Foreskin fibroblast (primary cell): ENCODE measurements at places on chromosomes 4 and X.

GRCh38 chr4:5707778-5708448 lies 446 bp downstream of the EVC2 start:
- DNase-seq = no peak

DNA sequence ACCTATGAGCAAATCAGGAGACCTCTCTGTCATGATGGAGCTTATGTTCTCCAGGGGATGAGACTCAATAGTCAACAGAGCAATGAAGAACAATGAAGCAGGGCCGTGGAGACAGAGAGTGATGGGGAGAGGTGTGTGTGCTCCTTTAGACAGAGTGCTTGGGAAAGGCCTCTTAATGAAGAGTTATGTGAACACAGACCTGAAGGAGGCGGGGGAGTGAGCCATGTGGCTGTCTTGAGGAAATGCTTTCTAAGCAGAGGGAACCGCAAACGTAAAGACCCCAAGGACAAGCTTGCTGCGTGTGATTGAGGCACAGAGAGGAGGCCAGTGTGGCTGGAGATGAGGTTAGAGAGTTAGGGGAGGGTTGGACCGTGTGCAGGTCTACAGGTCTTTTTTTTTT lies 53.1 kb downstream of the CHRNA9 start:
- no peak for DNase-seq

DNA sequence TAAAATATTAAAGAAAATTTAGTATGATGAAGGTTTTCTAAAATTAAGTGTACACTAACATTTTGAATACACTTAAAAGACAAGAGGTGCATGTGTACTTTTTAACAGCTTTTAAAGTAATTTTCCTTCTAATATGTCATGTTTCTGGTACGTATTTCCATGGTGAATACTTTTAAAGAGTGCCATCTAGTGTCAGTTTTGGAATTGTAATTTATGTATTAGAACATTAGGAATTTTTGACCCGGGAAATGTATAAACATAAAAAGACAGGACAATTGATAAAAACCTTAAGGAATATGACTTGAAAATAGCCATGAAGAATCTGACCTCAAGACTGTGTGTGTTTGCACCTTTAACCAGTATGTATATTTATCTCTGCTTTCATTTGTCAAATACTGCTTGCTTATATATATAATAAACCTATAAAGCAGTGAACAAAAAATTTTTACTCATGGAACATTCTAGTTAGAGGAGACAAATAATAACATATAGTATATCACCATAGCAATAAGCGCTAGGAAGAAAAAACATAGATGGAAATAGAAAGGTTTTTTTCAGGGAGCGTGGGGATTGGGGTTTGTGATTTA lies 7.2 kb downstream of the GSTCD start:
- DNase-seq = peak; percentile 47

GRCh38 chr4:185811509-185812364 lies at the start of gene SORBS2:
TSS of gene SORBS2 (minus strand) at chr4:185812194. CDS start at chr4:185690571, 121,623 bp downstream.
- peak; percentile 6 for DNase-seq

DNA sequence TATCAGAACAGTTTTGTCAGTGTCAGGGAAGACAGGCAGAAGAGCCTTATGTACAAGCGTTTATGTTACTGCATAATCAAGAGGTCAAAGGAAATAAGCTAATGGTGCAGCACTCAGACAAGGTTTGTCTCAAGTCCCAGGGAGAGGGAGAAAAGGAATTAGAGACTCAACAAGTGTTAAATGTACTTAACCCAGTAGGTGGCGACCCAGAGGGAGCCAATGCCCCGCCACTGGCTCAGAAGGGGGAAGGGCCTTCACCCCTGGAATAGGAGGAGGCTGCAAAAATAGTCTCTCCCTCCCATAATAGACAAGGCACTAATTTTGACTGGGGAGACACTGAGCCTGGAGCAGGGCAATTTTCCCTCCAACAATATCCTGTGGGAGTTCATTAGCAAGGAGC lies 14.1 kb upstream of the PAPSS1 start:
- no peak for DNase-seq

- no peak for DNase-seq
Measured at GRCh38 chr4:99710681-99711345, 53.2 kb upstream of the C4orf54 start.

- DNase-seq = peak; percentile 8
Measured at GRCh38 chrX:114619874-114620273, 36.0 kb downstream of the HTR2C start.

DNA sequence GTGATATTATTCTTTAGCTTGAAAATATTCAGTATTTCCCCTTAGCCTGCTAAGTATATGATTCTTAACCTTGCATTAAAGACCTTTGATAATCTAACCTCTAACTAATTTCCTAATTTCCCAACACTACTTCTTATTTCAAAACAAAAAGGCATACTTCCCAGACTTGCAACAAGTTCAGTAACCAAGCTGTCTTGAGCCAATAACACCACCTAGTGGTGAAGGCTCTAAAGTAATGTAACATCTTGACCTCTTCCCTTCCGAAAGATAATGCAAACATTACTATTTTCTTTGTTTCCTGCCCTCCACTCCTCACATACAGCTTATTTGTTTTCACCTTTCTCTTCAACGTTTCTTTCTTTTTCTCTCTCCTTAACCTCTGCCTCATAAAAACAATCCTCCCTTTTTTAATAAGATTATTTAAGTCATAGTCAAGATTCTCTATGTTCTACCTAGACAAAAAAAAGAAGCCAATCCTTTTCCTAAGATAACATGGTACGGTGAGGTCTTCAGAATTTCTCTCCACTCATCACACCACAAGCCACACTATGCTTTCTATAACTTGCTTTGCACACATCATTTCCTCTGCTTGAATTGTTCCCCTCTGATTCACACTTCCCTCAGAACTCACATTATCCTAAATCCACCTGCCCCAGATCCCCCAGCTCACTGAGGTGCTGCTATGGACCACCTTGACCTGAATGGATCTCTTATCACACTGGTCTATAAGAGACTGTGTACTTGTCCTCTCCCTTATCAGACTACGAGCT lies 3.5 kb downstream of the FAT1 start:
- DNase-seq = peak; percentile 64

GRCh38 chr4:146142768-146143167 lies 32.8 kb upstream of the LSM6 start:
- no peak for DNase-seq

DNA sequence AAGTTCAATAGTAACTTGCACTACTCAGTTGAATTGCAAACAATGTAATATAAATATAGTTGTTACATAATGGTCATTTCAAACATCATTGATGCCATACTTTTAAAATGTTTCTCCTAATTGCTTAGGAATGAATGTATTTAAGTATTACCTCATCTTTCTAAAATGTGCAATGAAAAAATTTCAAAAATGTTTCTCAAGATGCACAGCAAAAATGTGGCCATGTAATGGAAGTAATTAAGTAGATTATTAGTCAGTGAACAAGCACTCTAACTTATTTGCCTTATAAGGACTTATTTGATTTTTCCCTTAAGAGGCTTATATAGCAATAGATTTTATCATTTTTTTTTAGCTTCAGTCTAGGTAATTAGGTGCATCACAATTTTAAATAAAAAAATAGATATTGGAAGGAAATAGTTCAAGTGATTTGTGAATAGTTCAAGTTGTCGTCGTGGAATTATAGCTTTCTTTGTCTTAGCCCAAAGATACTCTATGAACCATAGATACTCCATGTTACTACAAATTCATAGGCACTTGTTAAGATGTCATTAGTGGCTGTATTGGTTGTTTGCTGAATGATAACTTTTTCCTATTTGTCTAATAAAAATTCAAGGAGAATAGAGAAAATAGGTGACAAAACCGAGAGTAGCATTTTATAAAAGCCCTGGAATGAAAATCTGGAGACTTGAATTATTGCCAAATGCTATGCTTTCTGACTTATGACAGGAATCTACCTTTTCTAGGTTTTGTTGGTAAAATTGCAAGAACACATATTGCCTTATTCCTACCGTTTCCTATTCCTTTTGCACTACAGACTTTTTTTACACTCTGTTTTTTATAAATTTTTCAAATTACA lies 118.5 kb downstream of the TLL1 start:
- DNase-seq = no peak

- peak; percentile 77 for DNase-seq
Measured at GRCh38 chr4:155807021-155807420, 48.2 kb downstream of the GUCY1B1 start.

DNA sequence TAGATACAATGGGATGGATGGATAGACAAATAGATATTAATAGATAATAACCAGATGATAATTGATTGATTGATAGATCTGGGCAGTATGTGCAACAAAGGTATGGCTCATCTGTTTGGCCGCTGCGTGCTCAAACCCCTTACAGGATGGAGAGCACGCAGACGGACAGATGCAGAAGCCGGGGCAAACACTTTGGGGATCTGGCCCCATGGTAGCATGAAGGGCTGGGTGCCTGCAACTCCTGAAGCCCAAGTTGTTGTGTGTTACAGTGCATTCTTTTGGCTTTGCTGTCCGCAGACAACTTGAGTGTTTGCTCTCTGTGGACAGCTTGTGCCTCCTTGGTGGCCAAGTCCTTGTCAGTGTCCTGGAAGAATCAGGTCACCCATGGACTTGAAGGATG lies 10.6 kb upstream of the DHRSX start:
- no peak for DNase-seq

DNA sequence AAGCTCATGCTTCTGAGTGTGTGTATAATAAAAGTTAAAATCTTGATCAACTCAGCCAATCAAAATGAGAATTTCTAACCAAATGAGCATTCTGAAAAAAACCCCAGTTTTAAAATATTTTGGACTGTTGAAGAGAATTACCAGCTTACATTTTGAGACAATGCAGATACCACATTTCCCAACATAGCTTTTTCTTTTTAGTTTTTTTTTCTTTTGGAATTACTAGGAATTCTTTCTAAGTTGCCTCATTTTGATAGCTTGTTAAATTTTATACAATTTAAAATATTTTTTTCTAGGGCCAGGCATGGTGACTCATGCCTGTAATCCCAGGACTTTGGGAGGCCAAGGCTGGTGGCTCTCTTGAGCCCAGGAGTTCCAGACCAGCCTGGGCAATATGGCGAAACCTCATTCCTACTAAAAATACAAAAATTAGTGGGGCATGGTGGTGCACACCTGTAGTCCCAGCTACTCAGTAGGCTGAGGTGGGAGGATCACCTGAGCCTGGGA lies 2.2 kb downstream of the RP2 start:
- DNase-seq = peak; percentile 32

GRCh38 chr4:144179152-144179739 lies 38.7 kb upstream of the GYPA start:
- DNase-seq = no peak

DNA sequence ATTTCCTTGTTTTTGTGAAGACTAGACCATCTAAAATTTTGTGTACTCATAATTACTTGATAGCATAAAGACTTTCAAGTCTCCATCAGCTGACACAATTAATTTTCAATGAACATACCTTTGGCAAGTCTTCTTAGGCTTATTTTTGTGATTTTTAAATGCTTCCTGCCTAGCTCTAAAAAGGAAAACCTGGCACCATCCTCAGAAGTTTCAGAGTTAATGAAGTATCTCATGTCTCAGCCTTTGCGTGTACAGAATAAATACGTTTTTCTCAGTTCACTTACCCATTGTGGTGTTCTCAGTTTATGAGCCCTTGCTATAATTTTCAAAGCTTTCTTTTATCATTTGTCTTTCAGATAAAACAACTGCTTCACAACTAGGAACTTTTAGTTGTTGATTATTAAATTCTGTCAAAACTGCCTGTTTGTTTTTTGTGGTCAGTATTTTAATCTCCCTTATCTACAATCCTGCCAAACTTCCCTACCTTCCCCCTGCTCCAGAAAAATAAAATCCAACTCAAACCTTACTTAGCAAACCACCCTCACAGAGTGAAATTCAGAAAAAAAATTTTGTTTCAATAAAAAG lies 21.6 kb downstream of the ADD1 start:
- no peak for DNase-seq

GRCh38 chr4:13504374-13504773 lies 20.2 kb upstream of the RAB28 start:
- no peak for DNase-seq

- no peak for DNase-seq
Measured at GRCh38 chr4:125688841-125689240, 374.1 kb downstream of the FAT4 start.

DNA sequence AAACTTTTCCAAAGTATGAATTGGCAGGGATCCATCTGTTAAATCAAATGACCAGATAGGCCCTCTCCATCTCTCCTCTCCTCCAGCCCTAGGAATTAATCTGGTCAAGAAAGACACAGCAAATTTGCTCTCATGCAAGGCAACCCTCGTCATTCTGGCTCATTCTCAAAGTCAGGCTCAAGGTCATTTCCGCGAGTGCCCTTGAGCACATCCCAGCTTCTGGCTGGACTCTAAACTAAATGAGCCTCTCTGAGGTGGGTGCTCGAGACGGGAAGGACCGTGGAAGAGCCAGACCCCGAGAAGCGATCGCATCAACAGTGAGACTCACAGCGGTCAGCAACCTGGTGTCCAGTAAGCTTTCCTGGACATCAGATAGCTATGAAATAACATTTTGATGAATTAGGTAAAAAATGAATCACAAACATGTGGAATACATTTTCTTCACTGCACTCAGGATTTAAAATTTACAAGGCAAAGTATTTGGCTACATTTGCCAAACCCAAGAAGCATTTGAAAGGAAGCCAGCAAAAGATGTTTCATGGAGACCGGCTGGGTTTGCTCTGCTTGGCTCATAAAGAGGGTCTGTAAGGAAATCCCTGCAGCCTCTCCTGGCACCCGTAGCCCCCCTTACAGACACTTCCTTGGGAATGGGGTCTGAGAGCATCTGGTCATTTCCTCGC lies 121.0 kb downstream of the ENPP6 start:
- peak; percentile 1 for DNase-seq

- peak; percentile 87 for DNase-seq
Measured at GRCh38 chr4:52822972-52823701, 39.0 kb upstream of the RASL11B start.

DNA sequence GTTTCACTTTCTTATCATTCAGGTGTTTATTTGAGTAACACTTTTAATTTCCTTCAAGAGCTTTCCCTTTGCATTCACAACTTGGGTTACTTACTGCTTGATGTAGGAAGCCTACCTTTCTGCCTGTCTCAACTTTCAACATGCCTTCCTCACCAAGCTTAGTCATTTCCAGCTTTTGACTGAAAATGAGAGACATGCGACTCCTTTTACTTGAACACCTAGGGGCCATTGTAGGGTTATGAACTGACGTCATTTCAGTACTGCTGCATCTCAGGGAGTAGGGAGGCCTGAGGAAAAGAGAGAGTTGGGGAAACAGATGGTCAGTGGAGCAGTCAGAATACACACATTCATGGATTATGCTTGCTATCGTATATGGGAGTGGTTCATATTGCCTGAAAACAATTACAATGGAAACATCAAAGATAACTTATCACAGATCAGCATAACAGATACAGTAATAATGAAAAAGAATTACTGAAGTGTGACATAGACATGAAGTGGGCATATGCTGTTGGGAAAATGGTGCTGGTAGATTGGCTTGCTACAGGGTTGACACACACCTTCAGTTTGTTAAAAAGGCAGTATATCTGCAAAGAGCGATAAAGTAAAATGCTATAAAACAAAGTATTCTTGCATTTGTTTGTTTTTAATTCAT lies 25.7 kb downstream of the USP53 start:
- no peak for DNase-seq

- DNase-seq = no peak
Measured at GRCh38 chr4:97994765-97995465, 148.4 kb downstream of the STPG2 start.

- DNase-seq = no peak
Measured at GRCh38 chr4:16544869-16545268, 318.6 kb upstream of the TAPT1 start.
